ENCODE measurements at places on chromosomes 5 and 9.
A peak's percentile ranks its signal among the peaks of the same experiment; 100 is the strongest.

- no peak for DNase-seq
Measured at GRCh38 chr5:135072387-135073281, 38.6 kb upstream of the PITX1 start.

DNA sequence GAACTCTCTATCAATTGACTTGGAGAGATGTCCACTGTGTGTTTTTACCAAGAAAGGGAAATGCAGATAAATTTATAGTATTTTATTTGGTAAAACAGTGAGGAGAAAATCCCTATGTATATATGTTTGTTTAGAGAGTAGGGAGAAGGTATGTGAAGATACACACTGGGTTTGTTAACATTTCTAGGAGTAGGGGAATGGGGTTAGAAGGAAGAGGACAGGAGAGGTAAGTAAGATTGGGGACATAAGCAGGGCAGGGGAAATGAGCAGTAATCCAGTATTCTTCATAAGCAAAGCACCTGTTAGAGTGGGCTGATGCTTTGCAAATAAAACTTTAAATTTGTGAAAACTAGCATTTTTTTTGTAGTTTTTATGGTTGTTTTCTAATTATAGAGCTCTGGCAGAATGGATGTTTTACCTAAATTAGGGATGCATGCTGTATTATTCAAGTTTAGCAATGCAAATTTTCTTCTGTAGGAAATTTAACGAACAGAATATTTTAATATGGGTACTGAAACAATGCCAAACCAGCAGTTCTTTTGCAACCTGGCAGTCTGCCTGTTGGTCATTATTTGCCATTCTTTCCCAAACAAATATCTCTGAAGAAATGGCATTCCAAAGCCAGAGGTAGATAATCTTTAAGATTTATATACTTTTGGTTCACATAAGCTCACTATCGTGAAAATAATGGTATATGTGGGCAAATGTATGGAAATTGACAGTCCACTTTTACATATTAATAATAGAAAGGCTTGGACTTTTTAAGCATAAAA is 19.4 kb upstream of the DCP2 start:
- no peak for DNase-seq

DNA sequence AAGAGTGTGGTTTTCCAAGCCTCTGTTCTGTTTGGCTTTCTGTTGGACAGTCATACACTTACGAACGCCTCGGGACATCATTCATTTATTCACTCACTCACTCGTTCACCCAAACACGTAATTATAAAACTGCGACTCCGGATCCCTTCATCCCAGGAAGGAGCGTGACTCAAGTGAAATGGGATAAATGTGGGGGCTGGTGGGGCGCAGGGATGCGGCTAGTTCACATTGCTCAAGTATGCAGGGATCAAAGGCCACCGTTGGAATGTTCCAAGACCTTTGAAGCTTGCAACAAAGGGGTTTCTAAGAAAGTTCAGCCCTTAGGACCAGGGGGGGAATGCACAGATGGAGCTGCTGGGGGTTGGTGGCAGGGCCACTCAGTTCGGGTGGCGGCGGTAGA is 64.2 kb downstream of the CFAP77 start:
- DNase-seq: no peak

DNA sequence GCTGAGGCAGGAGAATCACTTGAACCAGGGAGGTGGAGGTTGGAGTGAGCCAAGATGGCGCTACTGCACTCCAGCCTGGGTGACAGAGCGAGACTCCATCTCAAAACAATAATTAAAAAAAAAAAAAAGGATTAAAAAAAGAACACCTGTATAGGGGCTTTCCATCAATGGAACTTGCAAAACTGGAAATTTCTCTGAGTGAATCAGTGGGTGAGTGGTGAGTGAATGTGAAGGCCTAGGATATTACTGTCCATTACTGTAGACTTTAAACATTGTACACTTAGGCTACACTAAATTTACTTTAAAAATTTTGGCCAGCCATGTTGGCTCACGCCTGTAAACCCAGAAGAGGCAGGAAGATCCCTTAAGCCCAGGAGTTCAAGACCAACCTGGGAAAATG is 5.7 kb upstream of the RARS1 start:
- no peak for DNase-seq

DNA sequence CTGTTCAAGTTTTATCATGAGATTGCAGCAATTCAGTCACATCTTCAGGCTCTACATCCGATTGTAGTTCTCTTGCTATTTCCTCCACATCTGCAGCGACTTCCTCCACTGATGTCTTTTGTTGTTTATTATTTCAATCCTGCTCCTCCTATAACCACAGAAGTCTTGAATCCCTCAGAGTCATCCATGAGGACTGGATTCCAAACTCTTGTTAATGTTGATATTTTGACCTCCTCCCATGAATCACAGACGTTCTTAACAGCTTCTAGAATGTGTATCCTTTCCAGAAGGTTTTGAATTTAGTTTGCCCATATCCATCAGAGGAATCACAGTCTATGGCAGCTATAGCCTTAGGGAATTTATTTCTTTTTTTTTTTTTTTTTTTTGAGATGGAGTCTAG is 3.6 kb downstream of the FBXO38 start:
- DNase-seq: no peak

GRCh38 chr9:133848471-133849109 is 110.4 kb upstream of the SARDH start:
- DNase-seq: no peak

DNA sequence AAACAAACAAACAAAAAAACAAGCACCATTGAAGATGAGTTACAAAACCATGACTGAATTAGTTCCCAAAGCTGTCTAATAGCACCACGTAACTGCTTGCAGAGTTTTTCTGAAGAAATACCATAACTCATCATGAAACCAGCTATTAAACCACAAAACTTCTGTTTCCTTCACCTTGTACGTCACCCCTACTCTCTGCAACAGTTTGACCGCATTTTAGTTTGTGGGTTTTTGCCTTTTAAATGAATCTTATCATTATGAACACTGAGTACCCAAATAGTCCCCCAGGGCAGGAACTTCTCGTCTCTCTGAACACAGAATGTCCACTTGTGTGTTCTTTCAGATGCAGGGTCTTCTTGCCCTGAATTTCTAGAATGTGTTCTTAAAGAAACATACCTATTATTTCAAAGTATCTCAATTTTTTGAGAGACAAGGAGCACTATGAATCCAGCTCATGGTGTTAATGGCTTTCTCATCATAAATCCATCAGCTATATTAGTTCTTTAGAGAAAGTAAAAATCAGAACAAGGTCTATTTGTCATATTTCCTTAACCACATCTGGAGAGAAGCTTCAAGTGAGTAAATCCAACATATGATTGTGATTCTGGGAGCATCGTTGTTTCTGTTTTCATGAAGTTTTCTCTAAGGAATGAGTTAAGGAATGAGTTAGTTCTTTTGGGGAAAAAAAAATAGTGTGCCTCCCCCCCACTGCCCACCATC is 210.6 kb downstream of the AUH start:
- DNase-seq: peak; percentile 65

GRCh38 chr5:80781356-80781755 is 126.6 kb upstream of the DHFR start:
- no peak for DNase-seq

GRCh38 chr5:124789104-124789605 is 42.7 kb upstream of the ZNF608 start:
- no peak for DNase-seq

- no peak for DNase-seq
Measured at GRCh38 chr9:77469515-77470231, 178.4 kb downstream of the GNA14 start.

- no peak for DNase-seq
Measured at GRCh38 chr5:174108745-174109144, 63.2 kb downstream of the NSG2 start.

DNA sequence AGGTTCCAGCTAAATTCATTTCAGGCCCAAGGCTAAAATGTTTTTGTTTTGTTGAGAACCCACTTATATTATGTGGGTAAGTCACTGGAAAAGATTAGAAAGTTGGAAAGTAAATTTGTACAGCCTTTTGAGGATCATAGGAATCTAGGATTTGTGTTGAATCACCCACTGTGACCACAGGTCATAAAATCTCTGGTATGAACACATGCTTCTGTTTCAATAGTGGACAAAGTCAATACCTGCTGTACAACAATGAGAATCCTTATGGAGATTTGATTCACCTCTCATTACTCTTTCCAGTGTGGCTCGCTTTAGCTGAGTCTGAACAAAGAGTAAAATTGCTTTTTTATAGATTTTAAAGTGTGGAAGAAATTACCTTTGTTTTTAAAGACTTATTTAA is 369.5 kb downstream of the TMEM167A start:
- DNase-seq: no peak

GRCh38 chr9:107176436-107177151 is 106.5 kb upstream of the RAD23B start:
- DNase-seq: no peak

GRCh38 chr5:159339460-159339859 is 9.2 kb upstream of the IL12B start:
- DNase-seq: no peak

DNA sequence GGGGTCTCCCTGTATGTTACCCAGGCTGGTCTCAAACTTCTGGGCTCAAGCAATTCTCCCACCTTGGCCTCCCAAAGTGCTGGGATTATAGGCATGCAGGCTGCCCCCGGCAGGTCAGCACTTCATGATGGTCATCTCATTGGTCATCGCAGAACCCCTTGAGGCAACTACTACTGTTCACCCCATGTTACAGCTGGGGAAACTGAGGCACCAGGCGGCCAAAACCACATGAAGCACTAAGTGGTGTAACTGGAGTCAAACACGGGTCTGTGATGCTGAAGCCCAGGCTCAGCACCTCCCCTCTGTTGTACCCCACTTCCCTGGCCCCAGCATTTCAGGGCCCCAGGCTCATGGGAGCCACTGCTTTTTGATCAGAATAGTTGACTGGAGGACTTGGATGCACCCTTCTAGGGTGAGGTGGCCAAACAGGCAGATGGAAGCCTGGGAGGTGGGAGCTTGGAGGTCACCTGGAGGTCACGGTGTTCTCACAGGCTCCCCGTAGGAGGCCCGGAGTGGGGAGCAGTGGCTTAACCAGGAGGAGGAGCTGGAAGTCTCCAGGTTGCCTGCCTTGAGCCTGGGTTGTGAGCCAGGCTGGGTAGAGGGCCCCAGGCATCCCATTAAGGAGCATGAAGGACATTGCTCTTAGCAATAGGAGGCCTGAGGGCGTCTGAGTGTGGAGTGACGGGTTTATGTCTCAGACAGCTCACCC is 57.3 kb upstream of the RPL26L1 start:
- no peak for DNase-seq

DNA sequence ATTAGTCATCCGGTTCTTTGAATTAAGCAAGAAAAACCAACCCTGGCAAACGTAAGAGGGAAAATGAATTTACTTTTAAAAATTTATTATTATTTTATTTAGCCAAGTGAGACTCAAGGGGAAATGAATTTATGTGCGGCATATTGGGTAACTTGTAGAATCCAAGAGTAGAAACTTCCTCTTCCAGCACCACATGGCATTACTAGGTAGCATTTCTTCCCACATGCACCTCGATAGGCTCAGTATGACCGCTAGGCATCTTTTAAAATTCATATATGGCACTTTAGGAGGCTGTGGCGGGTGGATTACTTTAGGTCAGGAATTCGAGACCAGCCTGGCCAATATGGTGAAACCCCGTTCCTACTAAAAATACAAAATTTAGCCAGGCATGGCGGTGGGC is 17.6 kb upstream of the MYO10 start:
- DNase-seq: no peak

- no peak for DNase-seq
Measured at GRCh38 chr5:78628270-78628992, 20.1 kb downstream of the LHFPL2 start.

DNA sequence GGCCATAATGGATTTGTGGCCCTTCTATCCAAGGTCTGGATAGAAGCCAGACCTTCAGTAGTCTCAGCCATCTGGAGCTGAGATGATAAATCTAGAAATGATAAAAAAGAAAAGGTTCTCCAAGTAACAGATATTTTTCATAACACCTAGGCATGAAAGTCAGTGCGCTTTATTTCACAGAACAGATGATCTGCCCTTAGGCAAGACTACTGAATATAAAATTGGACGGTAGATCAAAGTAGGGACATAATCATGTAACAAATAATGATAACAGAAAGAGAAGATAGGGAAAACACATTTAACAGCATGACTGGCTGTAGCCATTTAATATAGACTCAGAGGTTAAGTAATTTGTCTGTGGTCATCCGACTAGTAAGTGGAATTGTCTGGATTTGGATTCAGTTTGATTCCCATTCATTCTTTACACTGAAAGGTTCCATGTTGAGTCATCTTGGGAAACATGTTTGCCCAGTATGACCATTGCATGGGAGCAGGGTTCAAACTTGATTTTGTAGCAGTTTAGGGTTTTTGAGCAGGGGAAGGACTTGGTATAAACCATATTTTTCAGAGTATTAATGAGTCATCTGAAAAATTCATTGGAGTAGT is 4.1 kb upstream of the CAVIN4 start:
- DNase-seq: no peak

DNA sequence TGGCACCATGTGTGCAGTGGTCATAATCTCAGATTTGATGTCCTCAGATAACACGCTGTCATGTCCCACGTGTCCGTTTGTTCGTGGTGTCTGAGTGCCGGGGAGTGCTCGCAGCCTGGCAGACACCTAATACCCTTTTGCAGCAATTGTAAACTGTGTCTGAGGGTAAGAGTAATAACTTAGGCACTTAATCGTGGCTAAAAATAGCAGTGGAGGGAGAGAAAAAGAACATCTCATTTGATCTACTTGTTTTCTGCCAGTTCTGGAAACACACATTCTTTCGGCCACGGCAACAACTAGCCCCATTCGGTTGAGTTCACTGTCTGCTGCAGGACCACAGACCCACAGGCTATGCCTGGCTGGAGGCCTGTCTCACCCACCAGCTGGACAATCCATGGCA is 16.5 kb downstream of the ADCY2 start:
- DNase-seq: no peak

- DNase-seq: peak; percentile 10
Measured at GRCh38 chr9:93898026-93898425, 57.1 kb downstream of the BARX1 start.

GRCh38 chr5:43571237-43571636 is 14.4 kb upstream of the PAIP1 start:
- DNase-seq: no peak

GRCh38 chr5:14505310-14506139 is 76.1 kb upstream of the OTULINL start:
- no peak for DNase-seq

DNA sequence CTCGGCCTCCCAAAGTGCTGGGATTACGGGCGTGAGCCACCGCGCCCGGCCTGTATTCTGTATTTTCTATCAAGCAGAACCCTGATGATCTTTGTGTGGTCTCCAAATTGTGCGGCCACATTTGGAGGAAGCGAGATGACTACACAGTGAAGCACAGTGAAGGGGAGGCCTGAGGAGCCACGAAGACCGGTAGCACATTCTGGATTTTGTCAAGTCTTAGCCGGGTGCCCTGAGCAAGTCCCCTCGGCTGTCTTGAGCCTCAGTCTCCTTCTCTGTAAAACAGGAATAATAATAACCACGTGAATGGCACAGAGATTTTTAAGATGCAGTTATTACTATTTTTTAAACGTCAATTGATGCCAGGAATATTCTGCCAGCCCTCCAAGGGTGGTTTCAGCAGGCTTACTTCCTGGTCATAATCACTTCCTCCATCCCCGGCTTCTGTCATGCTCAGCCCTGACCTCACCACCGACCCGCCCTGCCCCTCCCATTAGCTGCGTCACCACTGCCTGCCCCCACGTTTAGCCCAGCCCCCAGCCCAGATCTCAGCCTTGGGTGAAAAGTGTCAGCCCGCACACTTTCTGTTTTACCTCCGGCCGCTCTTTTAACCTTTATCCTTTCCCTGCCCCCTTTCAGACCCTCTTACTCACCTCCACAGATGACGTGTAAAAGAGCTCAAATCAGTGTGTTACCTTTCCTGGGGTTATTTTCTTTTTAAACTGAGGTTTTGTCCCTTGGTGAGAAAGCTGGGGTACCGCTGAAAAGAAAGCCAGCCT is 27.0 kb upstream of the ERGIC1 start:
- DNase-seq: peak; percentile 88

Data from CD4-positive, alpha-beta T cell treated with Interleukin-15 for 4 hours (primary cell).